Activated CD4-positive, alpha-beta T cell treated with anti-CD3 and anti-CD28 coated beads, Interleukin-2, amount 10 ng/mL, durations not matched to agents 24 days and 14 days (primary cell): ENCODE measurements at places on chromosomes 1 and 21.
A peak's percentile ranks its signal among the peaks of the same experiment; 100 is the strongest.

DNA sequence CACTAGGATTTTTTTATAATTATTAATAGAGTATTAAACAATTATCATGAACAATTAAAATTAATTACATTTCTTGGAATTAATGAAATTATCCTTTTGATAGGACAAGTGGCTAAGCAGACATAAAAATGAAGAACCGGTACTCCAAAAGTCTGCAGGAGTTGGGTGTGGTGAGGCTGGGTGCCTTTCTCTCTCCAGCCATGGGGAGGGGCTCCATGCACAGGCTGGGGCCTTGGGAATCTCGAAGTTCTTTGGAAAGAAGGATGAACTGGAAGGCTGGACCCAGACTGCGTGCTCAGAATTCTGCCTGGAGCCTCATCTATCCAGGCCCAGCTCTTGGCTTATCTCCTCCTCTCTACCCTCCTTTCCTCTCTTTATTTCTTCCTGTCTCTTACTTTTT is 94.1 kb downstream of the ACTL8 start:
- H3K4me1 ChIP-seq: no peaks in the 10 kb centered on the region
- H3K27me3 ChIP-seq: no peaks in the 10 kb centered on the region
- H3K36me3 ChIP-seq: no peaks in the 10 kb centered on the region
- no peak overlapping the region for H3K4me3 ChIP-seq
- no peak for DNase-seq

DNA sequence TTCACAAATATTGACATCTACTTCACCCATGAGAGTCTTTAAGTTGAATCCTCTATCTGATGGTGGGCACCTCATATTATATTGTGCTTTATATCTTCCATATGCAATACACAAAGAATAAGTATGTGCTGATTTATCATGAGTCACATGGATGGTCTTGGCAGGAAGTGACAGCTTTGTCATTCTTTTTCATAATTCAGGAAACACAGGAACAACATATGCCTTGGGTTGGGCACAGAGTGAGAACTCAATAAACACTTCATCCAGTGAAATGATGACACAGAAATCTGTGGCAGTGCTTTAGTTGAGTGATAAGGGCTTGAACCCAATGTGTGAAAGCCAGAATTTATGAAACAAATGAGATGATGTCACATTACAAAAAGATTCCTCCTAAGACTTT is 41.2 kb downstream of the GADD45A start:
- H3K27me3 ChIP-seq: peaks cover 5% of the 10 kb centered on the region
- peaks cover 12% of the 10 kb centered on the region for H3K4me1 ChIP-seq
- no peak overlapping the region for H3K27ac ChIP-seq
- H3K4me3 ChIP-seq: no peak overlapping the region
- DNase-seq: no peak
- no peaks in the 10 kb centered on the region for H3K36me3 ChIP-seq

DNA sequence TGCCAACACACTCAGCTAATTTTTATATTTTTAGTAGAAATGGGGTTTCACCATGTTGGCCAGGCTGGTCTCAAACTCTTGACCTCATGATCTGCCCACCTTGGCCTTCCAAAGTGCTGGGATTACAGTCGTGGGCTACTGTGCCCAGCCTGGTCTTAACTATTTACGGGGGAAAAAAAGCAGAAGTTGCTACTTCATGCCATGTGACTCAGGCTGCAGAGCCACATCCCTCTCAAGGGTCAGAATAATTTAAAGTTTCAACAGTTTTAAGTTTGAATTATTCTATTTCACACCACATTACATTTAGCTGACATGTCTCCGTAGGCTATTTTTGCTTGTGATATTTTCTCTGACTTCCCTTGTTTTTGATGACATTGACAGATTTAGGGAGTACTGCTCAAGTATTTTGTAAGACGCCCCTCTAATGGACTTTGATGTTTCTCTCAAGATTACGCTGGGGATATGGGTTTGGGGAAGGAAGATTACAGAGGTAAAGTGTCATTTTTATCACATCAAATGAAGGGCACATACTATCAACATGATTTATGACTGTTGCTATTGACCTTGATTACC is 14.6 kb upstream of the AGBL4 start:
- H3K27me3 ChIP-seq: no peaks in the 10 kb centered on the region
- H3K36me3 ChIP-seq: no peaks in the 10 kb centered on the region
- peak; percentile 12 for DNase-seq
- no peak overlapping the region for H3K27ac ChIP-seq
- no peak overlapping the region for H3K4me3 ChIP-seq

DNA sequence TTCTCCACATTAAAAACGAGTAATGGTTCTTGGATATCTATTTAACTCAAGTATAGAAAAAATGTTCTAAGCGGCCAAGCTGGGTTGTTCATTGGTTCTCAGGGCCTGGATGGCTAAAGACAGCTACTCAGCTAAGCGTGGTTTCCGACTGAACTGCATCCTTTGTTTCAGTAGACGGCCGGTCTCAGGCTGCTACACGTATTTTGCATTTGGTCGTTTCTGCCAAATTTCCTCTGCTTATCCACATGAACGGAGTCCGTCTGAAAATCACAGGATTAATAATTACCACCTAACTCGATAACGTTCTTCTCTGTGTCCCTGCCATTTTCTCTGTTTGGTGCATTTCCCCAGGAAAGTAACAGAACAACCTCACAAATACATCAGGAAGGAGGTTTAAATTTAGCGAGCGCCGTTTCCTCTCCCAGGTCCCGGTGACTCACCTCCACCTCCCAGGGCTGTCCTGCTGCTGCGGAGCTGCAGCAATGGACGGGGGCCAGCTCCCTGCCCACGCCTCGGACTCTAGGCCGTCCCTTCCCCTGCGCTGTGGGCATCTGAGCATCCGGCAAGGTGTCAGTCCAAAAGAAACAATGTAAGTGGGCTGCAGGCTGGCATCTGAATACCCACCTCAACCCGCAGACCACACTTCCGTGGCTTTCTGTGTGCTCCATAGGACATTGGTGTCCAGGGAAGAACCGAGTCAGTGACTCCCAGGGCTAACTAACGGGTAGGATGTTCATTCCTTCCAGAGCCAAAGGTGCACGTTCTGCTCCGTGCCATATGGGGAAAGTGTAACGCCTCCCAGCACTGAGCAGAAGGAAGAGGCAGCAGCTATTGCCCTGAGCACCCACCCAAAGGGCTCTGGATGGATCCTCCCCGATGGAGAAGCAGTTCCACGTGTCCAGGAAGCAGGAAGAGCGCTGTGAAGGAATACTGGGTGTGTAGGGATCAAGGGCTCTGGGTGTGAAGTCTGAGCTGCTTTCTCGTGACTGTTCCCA is 4.1 kb upstream of the GABRD start:
- H3K4me1 ChIP-seq: peaks cover 2% of the 10 kb centered on the region
- no peak for DNase-seq
- H3K27me3 ChIP-seq: peaks cover 36% of the 10 kb centered on the region
- H3K36me3 ChIP-seq: no peaks in the 10 kb centered on the region

DNA sequence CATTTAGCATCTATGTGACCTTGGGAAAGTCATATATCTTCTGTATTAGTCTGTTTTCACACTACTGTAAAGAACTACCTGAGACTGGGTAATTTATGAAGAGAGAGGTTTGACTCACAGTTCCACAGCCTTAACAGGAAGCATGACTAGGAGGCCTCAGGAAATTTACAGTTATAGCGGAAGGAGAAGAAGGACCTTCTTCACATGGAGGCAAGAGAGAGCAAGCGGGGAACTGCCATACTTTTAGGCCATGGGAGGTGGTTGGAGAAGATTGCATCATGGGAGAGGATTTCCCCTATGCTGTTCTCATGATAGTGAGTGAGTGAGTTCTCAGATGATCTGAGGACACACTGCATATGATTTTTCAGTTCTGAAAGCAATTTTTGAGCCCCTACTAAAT is 87.9 kb downstream of the CLEC20A start:
- H3K4me3 ChIP-seq: no peak overlapping the region
- no peaks in the 10 kb centered on the region for H3K4me1 ChIP-seq
- H3K36me3 ChIP-seq: no peaks in the 10 kb centered on the region
- DNase-seq: no peak
- H3K27me3 ChIP-seq: no peaks in the 10 kb centered on the region

DNA sequence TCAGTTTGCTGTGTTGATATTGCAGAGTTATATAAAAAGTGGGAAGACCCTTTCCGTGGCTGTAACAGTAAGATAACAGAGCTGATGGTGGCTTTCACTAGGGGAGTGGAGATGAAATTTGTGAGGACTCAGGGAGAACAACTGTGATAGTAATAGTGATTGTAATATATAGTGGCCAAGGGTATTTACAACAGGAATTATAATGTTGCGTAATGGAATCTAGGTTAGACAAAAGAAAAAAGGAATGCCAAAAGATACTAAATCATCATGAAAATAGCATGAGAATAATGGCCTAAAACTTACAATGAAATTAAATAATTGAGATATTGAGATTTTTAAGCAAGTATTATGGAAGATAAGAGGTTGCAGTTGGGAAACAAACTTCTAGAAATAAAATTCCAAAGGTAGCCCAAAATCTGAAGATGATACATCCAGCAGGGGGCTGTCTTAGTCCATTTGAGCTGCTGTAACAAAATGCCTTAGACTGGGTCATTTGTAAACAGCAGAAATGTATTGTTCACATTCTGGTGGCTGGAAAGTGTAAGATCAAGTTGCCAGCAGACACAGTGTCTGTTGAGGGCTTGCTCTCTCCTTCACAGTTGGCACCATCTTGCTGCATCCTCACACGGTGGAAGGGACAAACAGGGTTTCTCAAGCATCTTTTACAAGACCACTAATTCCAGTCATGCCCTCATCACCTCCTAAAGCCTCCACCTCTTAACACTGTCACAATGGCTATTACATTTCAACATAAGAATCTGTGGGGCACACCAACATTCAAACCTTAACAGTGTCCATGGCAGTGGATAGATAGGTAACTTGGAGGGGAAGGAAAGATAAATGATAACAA is 711.2 kb downstream of the MRPL39 start:
- no peak overlapping the region for H3K4me3 ChIP-seq
- H3K36me3 ChIP-seq: no peaks in the 10 kb centered on the region
- no peaks in the 10 kb centered on the region for H3K27me3 ChIP-seq

GRCh38 chr1:52259886-52260285 is 106.1 kb downstream of the CC2D1B start:
- no peaks in the 10 kb centered on the region for H3K36me3 ChIP-seq
- no peaks in the 10 kb centered on the region for H3K4me1 ChIP-seq
- no peak overlapping the region for H3K27ac ChIP-seq
- no peak for DNase-seq
- no peaks in the 10 kb centered on the region for H3K27me3 ChIP-seq

DNA sequence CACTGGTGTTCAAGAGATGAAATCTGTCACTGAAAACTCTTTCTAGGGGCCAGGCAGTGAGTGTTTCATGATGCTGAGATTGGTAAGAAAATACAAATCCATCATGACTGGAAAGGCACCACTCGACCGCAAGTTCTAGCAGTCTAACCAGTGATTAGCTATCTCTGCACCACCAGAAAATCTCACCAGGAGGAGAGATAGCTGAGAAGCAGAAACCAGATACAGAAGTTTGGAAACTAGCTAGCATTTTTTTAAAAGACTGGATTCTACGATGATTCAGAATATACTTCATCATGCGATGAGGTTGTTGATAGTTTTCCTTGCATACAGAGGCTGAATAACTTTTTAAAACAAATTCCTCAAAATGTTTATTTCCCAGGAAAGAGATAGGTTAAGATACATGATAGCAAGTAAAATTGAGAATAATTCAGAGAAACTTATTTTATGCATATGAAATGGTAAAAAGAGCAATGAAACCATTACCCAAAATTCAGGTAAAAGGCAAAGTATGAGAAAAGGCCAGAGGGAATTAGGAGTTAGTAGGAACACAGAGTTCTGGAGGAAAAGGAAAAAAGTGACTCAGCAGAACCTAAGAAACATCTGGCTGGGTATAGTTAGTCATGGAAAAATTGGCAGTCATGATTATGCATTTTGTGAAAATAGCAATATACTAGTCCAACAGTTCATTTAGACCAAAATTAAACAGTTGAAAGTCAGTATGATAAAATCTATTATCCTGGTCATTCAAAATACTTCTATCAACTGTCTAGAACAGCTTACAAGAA is 3.3 kb upstream of the F3 start:
- H3K4me1 ChIP-seq: peaks cover 11% of the 10 kb centered on the region
- no peak overlapping the region for H3K4me3 ChIP-seq
- no peak overlapping the region for H3K27ac ChIP-seq

GRCh38 chr1:183986941-183987340 is 50.6 kb downstream of the COLGALT2 start:
- H3K4me3 ChIP-seq: no peak overlapping the region
- H3K27me3 ChIP-seq: no peaks in the 10 kb centered on the region
- H3K36me3 ChIP-seq: no peaks in the 10 kb centered on the region
- peaks cover 14% of the 10 kb centered on the region for H3K4me1 ChIP-seq
- DNase-seq: no peak

DNA sequence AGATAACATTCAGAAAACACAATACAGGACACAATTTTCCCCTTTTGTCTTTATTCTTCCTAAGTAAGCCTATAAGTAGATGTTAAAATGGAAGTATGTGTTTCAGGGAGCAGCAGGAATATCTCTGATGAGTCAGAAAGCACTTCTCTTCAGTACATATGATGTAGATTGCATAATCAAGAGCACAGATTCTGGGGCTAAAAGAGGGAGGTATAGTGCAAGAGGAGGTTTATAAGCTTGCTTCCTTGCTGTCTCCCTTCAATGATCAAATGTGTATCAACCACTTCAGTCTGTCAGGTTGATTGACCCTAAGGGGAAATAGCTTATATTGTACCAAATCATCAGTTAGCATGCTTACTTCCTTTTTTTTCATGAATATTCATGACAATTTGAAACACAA is 822.8 kb downstream of the BRINP3 start:
- no peak overlapping the region for H3K4me3 ChIP-seq
- no peaks in the 10 kb centered on the region for H3K27me3 ChIP-seq
- no peak overlapping the region for H3K27ac ChIP-seq
- H3K4me1 ChIP-seq: no peaks in the 10 kb centered on the region

DNA sequence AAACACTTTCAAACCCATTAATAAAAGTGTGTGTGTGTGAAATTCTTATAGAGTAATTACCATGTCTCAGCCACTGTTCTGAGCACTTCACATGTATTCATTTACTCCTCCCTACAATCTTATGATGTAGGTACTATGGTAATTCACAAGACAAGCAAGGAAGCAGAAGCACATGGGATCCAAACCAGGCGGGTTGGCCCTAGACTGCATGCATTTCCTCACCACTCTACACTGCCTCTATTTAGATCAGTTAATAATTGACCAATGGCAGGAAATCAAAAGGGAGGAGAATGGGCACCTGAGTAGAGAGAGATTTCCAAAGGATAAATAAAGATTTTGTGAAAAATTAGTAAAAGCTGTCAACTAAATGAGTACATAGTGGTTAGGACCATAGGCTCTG is 15.7 kb downstream of the MAP3K21 start:
- no peak overlapping the region for H3K27ac ChIP-seq
- no peaks in the 10 kb centered on the region for H3K36me3 ChIP-seq
- no peaks in the 10 kb centered on the region for H3K4me1 ChIP-seq
- H3K4me3 ChIP-seq: no peak overlapping the region

GRCh38 chr1:64378826-64379225 is 91.1 kb upstream of the CACHD1 start:
- H3K27ac ChIP-seq: no peak overlapping the region
- DNase-seq: no peak
- H3K4me1 ChIP-seq: no peaks in the 10 kb centered on the region
- peaks cover 5% of the 10 kb centered on the region for H3K27me3 ChIP-seq
